Activated CD8-positive, alpha-beta T cell treated with anti-CD3 and anti-CD28 coated beads, Interleukin-2, amount 10 ng/mL, durations not matched to agents 7 days and 5 days (primary cell): ENCODE measurements at places on chromosomes 7 and 10.
A peak's percentile ranks its signal among the peaks of the same experiment; 100 is the strongest.

- no peak for DNase-seq
These were observed 19.9 kb downstream of the PUS7 start for GRCh38 chr7:105502173-105502572.

DNA sequence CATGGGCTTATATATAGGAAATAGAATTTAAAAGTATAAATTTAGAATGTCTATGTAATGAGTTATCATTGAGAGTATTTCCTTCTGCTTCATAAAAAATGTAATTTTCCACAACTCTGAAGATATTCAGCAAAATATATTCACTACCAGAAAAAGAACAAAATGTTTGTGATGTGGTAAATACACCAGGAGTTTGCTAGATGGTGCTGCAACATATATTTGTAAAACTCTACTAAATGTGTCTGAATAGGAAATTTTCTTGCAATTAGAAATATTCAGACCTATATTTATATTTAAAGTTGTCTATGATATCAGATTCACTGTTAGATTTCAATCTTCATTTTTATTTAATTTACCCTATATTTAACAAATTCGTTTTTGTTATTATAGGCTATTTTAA is 201.1 kb downstream of the PPP1R3A start:
- DNase-seq = no peak

GRCh38 chr10:16478801-16479200 is 42.0 kb downstream of the PTER start:
- DNase-seq = no peak

- peak; percentile 40 for DNase-seq
These were observed at the start of gene ZNF365 for GRCh38 chr10:62373995-62374861. ZNF365 (plus strand) TSS chr10:62374369; CDS start chr10:62376194, 1,825 bp downstream.

DNA sequence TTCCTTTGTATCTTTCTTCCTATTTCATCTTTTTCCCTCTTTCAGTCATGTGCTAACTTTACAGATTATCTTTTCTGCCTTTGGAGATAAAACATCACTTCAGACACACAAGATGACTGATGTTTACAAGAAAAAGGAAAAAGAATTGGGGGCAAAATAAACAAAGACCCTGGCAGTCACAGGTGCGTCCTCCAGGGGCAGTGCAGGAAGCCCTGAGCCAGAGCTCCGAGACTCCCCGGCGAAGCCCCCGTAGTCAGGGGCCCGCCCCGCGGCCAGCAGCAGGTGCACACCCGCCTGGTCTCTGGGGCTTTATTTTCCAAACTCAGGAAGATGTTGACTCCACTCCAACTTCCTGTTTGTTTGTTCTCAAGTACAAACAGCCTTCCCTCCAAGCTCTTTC is 10.2 kb downstream of the STK32C start:
- no peak for DNase-seq

DNA sequence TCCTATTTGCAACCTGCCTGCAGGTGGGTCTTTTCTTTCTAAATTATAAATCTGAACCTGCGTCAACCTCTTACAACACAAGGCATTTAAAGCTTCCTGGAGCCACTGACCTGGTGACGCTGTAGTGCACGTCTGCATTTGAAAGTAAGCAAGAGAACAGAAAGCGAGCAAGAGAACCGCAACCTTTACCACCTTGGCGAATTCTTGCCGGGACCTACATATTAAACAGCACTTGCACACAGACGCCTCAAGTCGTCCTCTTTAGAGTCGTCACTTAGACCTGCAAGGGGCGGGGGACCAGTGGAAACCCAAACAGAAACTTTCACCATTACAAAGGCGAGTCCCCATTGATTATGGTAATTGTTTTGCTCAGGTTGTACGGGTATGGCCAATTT is 9.5 kb downstream of the GLI3 start:
- peak; percentile 51 for DNase-seq

- no peak for DNase-seq
These were observed 102.3 kb upstream of the BTBD16 start for GRCh38 chr10:122168598-122169394.

- no peak for DNase-seq
These were observed 11.5 kb downstream of the SHH start for GRCh38 chr7:155800741-155801267.

DNA sequence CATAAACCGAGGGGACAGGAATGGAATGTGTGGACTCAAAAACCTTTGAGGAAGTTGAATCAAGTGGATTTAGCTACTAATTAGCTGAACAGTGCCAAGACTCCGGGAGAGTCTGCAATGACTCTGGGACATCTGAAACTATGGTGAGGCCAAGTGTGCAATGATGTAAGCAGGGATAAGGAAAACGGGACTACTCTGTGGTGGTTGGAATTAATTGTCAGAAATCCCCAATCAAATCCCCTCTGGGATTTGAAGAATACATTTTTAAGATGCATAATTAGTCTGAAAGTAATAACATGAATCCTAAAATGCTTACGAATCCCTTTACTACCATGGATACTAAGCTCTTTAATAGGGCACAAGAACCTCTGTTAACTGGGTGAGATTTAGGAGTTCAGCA is 602.8 kb downstream of the NRG3 start:
- DNase-seq = no peak

GRCh38 chr10:89367529-89367928 is 10.3 kb upstream of the IFIT1B start:
- DNase-seq = no peak

- no peak for DNase-seq
These were observed 60.4 kb downstream of the TPST1 start for GRCh38 chr7:66265566-66265965.

- DNase-seq = peak; percentile 75
These were observed 170.2 kb downstream of the FAM107B start for GRCh38 chr10:14604181-14605142.

- DNase-seq = no peak
These were observed 138.8 kb downstream of the CFAP58 start for GRCh38 chr10:104492329-104492940.

GRCh38 chr10:88707429-88708155 is 1.5 kb downstream of the LIPK start:
- no peak for DNase-seq

GRCh38 chr7:144987686-144988085 is 151.8 kb upstream of the TPK1 start:
- DNase-seq = no peak

- peak; percentile 82 for DNase-seq
These were observed 9.6 kb downstream of the IL2RA start for GRCh38 chr10:6052247-6053221.

- DNase-seq = no peak
These were observed 25.5 kb downstream of the PDE1C start for GRCh38 chr7:32044739-32045138.

- no peak for DNase-seq
These were observed 423.3 kb downstream of the GLRX3 start for GRCh38 chr10:130559547-130559880.

- no peak for DNase-seq
These were observed 71.9 kb upstream of the STK17A start for GRCh38 chr7:43511029-43511428.

DNA sequence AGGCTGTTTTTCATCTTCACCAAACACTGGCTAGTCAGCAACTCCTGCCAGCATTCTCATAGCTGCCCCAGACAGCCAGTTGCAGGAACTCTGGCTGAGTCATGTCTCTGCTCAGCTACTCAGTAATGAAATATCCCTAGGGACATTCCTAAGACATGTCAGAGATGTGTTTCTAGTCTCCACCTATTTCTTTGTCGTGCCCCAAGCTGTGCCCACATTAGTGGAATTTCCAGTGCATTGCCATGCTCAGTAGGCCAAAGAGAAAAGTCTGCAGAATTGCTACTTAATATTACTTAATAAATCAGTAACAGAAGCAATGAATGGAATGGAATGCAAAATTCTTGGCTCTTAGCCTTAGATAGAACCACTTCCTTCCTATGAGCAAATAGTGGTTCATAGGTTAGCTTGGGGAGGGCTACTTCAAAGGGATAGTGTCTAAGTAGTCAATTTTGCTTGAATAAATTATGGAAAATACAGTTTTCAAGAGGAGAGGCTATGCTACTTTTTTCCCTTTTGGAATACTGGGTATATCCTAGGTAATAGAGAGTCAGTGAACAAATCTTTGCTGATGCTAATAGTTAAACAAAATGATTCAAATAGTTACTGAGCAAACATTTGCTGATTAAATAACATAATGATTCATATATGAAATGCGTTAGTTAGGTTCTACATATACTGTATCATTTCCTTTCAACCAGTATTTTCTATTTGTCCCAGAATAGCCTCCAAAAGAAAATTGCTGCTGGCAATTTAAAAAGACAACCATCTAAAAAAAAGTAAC is 23.6 kb upstream of the SEMA3C start:
- no peak for DNase-seq
